ENCODE measurements at places on chromosomes 7 and 10.
A peak's percentile ranks its signal among the peaks of the same experiment; 100 is the strongest.

DNA sequence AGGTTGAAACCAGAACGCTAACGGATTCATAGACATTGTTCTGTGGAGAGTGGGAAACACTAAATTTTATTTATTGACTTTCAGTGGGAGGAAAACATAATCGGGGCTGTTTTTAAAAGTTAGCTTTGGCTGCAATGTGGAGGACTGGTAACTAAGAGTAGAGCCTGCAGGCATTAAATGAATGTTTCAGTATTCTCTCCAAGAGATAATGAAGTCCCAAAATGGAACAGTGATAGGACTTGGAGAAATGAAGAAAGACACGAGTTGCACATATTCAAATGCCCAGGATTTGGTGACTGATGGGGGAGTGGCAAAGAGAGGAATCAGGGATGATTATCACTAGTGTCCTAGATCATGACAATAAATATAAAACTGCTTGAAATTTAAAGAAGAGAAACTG lies 359.8 kb upstream of the LRRTM3 start:
- no peak for DNase-seq

GRCh38 chr7:150954986-150955518 lies 23.1 kb downstream of the KCNH2 start:
- no peak for DNase-seq

DNA sequence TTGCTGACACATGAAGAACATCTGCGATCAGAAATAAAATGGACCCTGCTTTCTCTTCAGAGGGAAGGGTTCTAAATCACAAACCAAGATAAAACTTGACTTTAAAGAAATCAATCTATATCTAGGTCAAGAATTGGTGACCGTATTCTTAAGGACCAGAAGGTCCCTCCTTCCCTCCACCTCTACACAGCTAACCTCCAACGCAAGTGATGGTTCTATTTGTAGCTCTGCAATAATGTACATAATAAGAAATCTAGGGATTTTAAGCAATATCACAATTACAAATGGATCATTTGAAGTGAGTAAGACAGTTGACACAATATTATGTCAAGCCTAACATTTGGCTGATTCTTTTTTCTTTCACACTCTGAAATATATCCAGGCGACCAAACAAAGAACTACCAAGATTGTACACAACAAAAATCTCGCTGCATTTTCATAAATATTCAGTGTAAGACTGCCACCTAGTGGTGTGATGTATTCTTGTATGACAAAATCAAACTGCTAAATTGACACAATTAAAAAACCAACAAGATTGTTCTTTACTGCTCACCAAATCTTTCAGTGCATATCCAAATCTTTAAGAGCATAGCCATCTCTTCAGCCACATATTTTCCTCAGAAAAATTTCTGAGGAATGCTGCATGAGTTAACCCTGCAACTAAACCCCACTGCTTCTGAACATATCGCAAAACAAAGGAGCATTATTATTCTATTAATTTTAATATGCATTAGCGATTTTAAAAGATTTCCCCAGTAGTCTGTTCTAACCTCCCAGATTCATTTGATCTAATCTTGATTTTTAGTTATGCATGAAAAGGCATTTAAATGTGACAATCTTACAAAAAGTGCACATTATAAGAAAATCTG lies 44.5 kb downstream of the ICA1 start:
- DNase-seq = no peak

DNA sequence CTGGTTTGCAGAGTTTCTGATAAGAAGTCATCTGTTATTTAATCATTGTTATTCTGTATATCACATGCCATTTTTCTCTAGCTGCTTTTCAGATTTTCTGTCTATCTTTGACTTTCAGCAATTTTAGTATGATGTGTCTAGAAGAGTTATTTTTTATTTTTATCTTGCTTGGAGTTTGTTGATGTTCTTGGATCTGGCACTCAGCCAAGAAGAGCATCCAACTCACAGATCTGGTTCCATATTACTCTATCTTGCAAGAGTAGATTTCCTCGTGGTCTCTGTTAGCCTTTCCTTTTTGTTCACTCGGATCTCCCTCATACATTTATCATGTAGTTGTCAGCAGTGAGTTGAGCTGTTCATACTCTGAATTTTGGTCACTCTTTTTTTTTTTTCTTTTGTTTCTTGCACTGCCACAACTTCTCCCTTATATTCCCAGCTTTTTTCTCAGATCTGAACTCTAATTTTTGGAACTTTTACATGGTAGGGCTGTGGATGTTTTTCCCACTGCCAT lies 54.8 kb upstream of the CALCR start:
- no peak for DNase-seq

DNA sequence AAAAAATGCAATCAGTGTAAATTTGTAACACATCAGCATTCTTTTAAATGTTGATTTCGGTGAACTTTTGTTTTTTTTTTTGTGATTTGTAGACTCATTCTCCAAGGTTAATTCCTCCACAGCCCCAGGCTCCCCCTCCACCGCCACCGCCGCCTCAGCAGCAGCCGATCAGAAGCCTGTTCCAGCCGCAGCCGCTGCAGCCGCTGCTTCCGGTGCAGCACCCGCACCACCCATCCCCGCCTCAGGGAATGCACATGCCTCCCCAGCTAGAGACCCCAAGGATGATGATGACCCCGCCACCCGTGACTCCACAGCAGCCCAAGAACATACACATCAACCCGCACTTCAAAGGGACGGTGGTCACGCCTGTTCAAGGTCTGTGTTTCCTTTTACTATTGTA lies 66.6 kb downstream of the RBM33 start:
- no peak for DNase-seq

DNA sequence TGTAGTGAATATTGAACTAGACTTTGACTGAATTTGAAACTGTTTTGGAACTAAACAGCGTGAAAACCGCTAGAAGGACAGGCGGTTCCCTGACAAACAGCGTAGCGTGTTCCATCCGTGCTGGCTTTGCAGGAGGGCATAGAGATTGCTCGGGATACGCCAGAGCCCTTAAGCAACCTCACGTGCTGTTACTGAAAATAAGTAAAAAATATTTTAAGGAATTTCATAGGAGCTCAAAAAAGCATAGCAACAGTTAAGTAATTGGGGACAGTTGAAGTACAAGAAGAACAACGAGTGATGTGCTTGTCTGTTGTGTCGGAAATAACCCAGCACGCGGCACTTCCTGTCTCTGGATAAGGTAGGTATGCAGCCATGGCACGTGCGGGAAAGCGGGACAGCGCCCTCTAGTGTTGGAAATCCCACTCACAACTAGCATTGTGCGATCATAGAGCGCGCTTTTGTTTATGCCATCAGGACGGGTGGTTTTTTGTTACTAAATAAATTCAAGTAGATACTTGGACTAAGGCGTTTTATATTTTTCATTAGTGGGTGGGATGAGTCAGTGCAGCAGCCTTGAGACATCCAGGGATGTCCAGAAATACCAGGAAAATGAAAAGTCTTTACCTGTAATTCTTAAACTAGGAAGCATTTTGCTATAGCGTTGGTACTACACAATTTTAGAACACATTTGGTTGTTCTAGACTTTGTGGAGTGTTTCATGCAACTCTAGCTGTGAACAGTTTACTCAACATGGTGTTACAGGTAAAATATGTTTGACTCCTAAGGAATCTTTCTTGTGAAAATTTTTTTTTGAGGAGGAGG lies 50.4 kb downstream of the DNAJB6 start:
- peak; percentile 77 for DNase-seq

DNA sequence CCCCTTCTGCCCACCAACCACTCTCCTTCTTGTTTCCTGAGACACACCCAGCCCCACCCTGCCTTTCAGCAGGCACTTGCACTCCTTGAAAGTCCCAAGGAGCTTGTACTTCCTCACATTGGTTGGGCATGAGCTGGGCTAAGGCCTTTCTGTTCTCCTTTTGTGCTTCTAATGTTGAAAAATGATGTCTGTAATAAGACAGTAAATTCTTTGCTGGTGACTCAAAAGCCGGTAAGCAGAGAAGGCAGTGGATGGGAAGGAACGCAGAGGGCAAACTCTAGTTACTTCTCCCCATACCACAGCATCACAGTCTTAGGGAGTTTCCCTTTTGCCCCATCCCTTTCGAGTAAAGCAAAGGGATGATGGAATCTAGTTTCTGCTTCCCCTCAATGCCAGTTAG lies 185.6 kb downstream of the PLXNA4 start:
- DNase-seq = no peak

- no peak for DNase-seq
These were observed 267.7 kb downstream of the ACTR3B start for GRCh38 chr7:153027210-153027609.

GRCh38 chr7:44636926-44637325 lies 30.5 kb downstream of the OGDH start:
- no peak for DNase-seq

DNA sequence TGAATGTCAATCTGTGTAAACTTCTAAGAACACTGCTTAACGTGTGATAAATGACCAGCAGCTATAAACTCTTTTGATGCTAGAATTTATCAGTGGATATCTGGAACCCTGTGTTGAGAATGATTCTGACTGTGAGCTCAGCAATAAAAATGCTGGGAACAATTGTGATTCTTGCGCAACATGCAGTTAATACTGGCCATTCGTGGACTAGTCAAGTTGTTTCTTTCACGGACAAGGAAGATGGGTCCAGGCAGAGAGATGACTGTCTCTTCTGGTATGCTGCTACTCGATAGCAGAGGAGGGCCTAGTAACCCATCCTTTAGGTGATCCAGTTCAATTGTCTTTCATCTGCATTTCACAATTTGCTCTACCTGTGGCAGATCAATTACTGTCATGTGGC lies 394.8 kb upstream of the IGFBP3 start:
- DNase-seq = no peak

DNA sequence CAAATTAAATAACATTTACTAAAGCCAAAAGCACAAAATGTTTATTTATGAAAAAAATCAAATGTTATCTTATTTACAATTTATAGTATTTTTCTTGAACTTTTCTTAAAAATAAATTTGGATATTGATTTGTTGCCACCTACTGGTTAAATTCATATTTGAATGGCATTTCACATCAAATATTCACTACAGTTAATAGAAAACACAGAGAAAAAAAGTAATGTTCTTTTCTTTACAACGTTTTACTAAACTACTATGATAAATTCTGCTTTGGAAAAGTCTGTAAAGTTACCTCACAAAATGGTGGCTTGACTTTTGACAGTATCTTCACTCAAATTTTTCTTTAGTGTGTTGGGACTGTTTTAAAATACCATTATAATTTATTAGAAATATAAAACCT lies 52.7 kb downstream of the SRPK2 start:
- no peak for DNase-seq

DNA sequence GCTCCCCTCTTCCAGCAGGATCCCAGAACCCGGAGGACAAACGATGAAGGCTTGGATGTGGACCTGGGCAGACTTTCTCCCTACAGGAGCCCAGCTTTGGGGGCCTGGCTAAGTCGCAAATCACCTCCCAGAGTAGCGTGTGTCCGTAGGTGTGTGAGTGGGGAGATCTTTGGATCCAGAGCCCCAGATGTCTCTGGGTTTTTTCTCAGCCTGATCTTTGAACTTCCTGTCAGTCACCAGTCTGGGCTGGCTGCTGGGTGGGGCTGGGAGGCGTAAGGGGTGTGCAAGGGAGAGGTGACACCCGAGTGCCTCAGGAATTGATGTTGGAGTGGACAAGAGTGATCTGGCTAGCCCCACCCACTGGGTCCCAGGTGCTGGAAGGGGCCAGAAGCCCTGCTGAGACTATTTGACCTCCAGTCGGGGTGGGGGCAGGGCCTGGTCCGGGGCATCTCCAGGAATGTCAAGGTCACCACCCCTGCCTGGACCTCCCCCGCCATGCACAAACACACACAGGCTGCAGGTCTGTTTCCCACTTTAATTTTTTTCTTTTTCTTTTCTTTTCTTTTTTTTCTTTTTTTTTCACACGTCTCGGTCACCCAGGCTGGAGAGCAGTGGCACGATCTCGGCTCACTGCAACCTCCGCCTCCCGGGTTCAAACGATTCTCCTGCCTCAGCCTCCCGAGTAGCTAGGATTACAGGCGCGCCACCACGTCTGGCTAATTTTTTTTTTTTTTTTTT lies at the start of gene MOGAT3:
Gene MOGAT3, minus strand, starts transcription at position 175 of the 738 bp plus-strand sequence. CDS start 182 bp downstream, outside the sequence.
- no peak for DNase-seq

DNA sequence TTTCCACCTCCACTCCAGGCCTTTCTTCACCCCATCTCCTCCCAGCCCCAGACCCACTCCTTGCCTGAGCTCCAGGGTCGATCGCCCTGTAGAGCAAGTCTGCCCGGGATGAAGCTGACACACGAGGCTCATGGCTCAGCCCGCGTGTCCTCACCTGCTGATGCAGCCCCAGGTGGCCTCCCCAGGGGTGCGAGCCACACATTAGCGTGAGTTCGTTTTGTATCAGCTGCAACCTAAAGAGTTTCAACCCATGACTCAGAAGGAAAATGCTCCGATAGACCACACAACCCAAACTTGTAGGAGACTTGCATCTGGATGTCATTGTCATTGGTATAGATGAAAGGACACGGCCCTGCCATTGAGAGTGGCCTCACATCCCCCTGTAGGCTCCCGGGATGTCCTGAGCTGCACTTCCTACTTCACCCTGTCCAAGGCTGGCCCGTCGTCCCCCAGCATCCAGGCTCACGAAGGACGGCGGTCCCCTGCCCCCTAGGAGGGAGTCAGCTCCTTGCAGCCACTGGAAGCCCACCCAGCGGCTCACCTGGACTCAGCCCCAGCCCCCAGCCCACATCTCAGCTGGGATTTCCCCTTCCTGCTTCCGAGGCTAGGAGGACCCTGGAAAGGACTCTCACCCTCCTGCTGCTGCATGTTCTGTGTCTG lies 97.7 kb downstream of the HTR5A start:
- DNase-seq = no peak

- DNase-seq = no peak
These were observed 879.5 kb downstream of the SORCS1 start for GRCh38 chr10:106284802-106285587.

- DNase-seq = no peak
These were observed 22.2 kb downstream of the PLA2G12B start for GRCh38 chr10:72932259-72933015.

DNA sequence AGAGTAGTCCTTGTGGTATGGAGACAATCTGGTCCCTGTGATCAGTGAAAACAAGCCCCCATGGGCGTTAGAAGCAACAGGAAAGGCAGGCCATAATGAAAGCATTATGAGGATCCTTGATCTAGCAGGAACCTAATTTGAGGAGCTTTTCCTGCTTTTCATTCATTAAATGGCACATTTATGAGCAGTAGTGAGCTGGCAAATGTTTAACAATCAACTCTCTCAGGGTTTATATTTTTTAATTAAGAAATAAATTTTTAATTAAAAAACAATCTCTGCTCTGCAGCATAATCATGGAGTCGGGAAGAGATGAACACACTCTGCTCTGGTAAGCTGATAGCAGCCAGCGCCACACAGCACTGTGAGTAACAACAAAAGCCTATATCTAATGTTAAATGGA lies 11.3 kb upstream of the NEBL start:
- no peak for DNase-seq
